ENCODE measurements at places on chromosomes 5 and 9.

DNA sequence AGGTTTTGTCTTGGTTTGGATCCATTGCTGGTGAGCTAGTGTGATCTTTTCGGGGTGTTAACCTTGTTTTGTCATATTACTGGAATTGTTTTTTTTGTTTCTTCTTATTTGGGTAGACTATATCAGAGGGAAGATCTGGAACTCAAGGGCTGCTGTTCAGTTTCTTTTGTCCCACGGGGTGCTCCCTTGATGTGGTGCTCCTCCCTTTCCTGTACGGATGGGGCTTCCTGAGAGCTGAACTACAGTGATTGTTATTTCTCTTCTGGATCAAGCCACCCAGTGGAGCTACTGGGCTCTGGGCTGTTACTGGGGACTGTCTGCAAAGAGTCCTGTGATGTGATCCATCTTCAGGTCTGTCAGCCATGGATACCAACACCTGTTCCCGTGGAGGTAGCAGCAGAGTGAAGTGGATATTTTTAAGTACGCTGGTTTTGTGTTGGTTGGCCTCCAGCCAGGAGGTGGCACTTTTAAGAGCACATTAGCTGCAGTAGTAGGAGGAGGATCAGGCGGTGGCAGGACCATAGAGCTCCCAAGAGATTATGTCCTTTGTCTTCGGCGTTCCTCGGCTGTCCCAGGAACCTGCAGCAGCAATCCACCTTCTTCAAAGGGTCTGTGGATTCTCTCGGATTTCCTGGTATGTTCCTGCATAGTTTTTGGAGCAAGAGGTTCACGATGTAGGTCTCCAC lies 27.2 kb downstream of the SCAMP1 start:
- no peak for DNase-seq

DNA sequence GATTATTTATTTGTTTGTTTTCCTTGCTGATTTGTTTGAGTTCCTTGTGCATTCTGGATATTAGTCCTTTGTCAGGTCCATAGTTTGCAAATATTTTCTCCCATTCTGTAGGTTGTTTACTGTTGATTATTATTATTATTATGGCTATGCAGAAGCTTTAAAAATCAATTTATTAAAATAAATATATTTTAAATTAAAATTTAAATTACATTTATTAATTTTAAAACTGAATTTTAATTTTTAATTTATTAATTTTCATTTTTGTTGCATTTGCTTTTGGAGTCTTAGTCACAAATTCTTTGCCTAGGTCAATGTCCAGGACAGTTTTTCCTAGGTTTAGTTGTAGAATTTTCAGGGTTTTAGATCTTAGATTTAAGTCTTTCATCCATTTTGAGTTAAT lies 50.9 kb downstream of the SVEP1 start:
- DNase-seq = no peak

GRCh38 chr5:95134326-95134725 lies 150.6 kb downstream of the MCTP1 start:
- no peak for DNase-seq

- no peak for DNase-seq
Observed at GRCh38 chr9:68778635-68779034, 73.6 kb downstream of the PIP5K1B start.
